Breast epithelium (tissue), 4 donors: ENCODE measurements at places on chromosomes 11 and 22. TPM values are rescaled to one million over a fixed set of nuclear protein-coding genes. Genes with fewer than 3 reads are reported as not detected.

CHRDL2 gene
- total RNA-seq, result 4.2 TPM

OR4D6 gene
- total RNA-seq, result not detected

TSSC4 gene
- 36.8 TPM for total RNA-seq

TCN2 gene
- total RNA-seq, result 69.8 TPM

SLC16A8 gene
- total RNA-seq, result 1.3 TPM

POU2AF2 gene
- not detected for total RNA-seq

MS4A12 gene
- total RNA-seq, result 3.9 TPM

DCHS1 gene
- total RNA-seq, result 7.2 TPM

MOGAT2 gene
- 1.3 TPM for total RNA-seq
